ENCODE measurements at places on chromosomes 1 and 21.

- DNase-seq = no peak
Measured at GRCh38 chr1:178393370-178393769, 103.4 kb downstream of the CLEC20A start.

DNA sequence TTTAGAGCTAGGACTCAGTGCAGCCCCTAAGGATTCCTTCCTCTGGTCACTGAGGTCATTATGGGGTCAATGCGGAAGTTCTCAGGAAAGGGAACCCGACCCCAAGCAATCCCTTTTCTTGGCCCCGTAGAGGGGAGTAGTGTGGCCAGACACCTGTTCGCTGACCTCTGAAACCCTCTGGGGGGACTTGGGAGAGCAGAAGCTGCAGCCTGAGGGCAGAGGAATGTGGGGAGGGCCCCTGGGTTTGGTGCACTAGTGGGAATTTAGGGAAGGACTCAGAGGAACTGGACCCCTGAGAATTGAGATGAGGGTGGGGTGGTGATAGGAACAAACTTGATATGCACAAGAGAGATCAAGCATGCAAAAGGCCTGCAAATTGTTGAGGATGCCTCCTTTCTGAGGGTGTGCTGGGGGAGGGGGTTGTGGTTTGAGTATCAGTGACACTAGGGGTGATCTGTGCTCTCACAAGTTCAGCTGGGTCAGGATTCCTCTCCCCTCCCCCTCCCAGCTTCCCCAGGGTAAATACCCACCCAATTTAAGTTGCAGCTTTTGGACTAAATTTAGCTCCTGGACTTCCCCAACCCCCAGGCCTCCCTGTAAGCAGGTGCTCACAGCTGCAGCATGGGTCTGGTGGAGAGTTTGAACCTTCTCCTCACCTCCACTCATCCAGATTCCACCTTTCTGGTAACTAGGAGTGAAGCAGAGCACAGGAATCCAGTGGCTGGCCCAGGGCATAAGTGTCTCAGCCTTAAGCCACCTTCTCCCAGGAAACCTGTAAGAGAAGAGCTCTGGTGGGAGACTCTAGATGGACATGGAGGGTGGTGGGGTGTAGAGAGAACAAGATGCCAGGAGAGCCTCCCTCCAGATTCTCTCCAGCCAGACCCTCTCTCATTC, 13.5 kb downstream of the ADAMTSL4 start:
- DNase-seq = no peak

- no peak for DNase-seq
Measured at GRCh38 chr1:21175324-21175669, 1.4 kb downstream of the EIF4G3 start.

GRCh38 chr1:48043622-48044021, 46.4 kb upstream of the TRABD2B start:
- no peak for DNase-seq

DNA sequence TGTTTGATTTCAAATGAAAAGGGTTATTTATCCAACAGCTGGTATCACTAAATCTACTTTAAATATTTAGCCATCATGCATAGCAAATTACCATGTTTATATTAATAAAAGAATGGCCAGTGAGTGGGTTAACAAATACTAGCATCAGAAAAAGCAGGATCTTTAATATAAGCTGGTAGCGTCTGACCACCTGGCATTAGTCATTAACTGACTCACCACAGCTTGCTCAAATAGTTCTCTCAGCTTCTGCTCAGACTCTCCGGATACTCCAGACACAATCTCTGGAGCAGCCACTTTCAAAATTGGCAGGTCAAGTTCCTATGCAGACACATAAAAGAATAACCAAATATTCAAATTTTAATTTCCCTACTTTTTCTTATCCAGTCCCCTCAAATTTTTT, 29.6 kb downstream of the NVL start:
- DNase-seq = peak; percentile 71

- no peak for DNase-seq
Measured at GRCh38 chr1:8011016-8011415, 15.1 kb downstream of the ERRFI1 start.

DNA sequence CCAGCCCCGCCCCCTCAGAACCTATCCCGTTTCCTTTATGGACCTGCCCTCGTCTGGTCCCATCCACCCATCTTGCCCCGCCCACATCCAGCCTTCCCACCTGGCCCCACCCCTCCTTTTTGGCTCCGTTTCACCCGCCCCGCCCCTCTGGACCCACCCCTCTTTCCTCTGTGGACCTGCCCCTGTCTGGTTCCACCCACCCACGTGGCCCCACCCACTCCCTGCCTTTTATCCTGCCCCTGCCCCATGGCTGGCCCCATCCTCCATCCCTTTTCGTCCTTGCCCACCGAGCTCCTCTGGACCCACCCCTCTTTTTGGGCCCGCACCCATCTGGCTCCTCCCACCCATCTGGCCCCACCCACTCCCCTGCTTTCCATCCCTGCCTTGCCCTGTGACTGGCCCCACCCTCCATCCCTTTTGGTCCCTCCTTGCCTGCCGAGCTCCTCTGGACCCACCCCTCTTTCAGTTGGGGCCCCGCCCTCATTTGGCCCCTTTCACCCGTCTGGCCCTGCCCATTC, 177.3 kb downstream of the CAMTA1 start:
- DNase-seq = peak; percentile 54

DNA sequence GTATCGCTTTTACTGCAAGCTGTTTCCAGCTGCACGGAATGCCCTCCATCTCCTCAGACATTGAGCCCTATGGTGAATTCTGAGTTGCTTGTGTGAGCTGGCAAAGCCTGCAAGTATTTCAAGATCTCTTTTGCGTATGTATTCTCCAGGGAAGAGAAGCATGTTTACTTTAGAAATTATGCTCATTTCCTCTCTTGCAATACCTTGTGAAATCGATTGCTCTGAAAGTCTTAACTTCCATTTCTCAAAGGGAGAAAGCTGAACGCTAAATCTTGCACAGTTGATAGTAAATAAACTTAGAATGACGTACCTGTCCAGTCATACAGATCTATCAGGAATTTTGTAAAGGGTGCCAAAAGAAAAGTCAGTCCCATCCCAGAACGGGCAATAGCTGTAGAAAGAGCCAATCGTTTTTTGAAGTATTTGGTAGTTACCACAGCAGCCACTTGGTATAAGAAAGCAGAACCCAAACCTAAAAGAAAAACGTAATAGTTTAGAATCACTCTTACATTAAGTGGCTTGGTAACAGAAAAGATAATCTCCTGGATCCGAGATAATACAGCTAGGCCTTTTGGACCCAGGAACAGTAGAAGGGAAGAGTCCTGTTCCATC, 10.0 kb downstream of the SLC16A4 start:
- no peak for DNase-seq

GRCh38 chr1:221032637-221033280, 153.5 kb downstream of the HLX start:
- no peak for DNase-seq

DNA sequence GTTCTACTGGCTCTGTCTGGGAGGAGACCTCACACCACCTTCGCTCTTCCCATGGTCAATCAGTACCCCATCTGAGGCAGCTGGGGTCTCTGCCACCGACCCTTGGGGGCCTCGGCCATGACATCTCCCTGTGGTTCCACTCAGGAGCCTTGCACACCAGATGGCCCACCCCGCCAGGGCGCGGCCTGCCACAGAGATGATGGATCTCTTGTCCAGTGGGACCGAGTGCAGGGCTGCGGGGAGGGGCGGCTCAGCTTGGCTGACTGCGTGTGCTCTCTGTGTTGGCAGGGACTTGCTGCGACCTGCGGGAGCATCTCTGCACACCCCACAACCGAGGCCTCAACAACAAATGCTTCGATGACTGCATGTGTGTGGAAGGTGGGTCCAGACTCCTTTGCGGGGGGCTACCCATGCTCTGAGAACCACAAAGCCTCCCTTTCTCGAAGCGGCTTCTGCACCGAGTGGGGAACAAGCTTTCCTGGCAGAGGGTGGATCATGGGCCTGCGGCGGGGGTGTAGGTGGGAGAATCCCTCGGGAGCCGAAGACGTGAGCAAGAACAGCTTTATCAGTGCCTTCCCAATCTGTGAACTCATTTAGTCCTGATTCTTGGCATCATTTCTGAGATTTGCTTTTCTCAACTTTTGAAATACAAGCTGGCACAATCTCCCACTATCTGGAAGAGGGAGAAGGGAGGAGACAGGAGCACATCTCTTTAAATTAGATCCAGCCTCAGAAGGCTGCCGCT, 20.9 kb upstream of the AGTRAP start:
- DNase-seq = no peak

- no peak for DNase-seq
Measured at GRCh38 chr1:108609483-108610049, 49.7 kb downstream of the EEIG2 start.

GRCh38 chr1:7943251-7943650, 2.6 kb upstream of the TNFRSF9 start:
- no peak for DNase-seq

DNA sequence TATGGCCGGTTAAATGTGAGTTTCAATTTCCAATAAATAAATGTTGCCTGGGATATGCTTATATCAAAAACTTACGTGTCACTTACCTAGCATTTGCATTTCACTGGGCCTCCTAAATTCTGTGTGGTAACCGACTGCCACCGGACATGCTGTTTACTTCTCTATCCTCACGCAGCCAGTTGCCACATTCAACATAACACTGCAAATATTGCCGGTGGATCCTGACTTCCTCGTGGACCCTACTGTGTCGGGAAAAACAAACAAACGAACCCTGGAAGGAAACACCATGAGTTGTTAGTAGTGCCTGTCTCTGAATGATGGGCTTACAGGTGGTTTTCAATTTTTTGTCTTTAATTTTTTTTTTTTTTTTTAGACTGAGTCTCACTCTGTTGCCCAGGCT, 54.1 kb downstream of the RIPK4 start:
- no peak for DNase-seq

- DNase-seq = peak; percentile 75
Measured at GRCh38 chr21:45074048-45074817, at the start of gene ADARB1. Gene ADARB1, plus strand, starts transcription at chr21:45074580. Its CDS starts 97,077 bp downstream, at chr21:45171657.

DNA sequence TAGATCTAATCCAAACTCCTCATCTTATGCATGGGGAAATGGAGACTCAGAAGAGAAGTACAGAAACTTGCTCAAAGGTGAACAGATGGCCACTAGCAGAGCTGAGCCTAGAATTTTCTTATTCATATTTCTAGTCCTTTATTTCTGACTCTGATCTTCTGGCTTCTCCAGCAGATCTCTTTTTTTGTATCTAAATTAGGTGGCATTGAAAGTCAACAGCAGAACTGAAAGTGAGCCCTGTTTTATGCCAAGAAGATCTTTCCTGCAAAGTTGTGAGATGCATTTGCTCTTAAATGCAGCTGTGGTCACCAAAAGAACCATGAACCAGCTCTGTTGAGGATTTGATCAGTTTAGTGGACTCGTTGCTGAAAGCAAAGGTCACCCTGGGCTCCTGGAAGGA, 75.5 kb downstream of the KAZN start:
- DNase-seq = no peak
